CD8-positive, alpha-beta memory T cell (primary cell): ENCODE measurements at places on chromosomes 11 and 22.

DNA sequence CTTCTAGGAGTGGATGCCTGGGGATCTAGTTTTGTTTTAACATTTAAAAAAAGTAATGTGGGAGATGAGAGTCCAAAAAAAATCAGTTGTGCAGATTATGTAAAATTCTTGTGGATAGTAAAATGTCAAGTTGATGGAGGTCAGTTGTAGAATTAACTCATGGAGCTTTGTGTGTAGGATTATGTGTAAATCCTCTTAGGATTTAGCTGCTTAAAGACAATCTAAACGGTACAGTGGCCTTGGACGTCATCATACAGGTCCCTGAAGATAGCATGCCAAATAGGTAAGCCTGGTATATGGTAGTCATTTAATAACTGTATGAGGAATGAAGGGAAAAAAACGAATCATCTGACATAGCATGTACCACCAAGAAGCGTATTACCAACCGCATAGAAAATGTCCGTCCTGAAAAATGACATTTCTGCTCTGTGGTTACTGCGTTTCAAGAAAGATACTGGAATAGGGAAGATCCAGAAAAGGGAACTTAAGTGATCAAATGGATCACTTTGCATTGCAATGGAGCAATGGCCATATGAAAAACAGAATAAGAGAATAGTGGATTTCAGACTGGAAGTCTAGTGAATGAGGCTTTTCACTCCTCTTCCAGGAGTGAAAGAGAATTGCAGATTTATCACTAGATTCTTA, 61.3 kb downstream of the BCL2L13 start:
- H3K27ac ChIP-seq, result no peak overlapping the region
- H3K27me3 ChIP-seq, result no peaks in the 10 kb centered on the region
- peaks cover 8% of the 10 kb centered on the region for H3K36me3 ChIP-seq
- DNase-seq, result no peak

GRCh38 chr11:66159324-66159984, 89.4 kb downstream of the PACS1 start:
- H3K4me3 ChIP-seq, result no peak overlapping the region
- DNase-seq, result no peak
- H3K27me3 ChIP-seq, result no peaks in the 10 kb centered on the region
- peaks cover 24% of the 10 kb centered on the region for H3K4me1 ChIP-seq

GRCh38 chr11:1152316-1153104, 5.2 kb upstream of the MUC5AC start:
- H3K27me3 ChIP-seq, result no peaks in the 10 kb centered on the region
- no peaks in the 10 kb centered on the region for H3K4me1 ChIP-seq
- no peaks in the 10 kb centered on the region for H3K36me3 ChIP-seq
- no peak overlapping the region for H3K27ac ChIP-seq

GRCh38 chr11:44760477-44760872, 33.7 kb downstream of the TSPAN18 start:
- H3K4me3 ChIP-seq, result no peak overlapping the region
- DNase-seq, result no peak
- no peak overlapping the region for H3K27ac ChIP-seq
- H3K27me3 ChIP-seq, result no peaks in the 10 kb centered on the region
- H3K36me3 ChIP-seq, result no peaks in the 10 kb centered on the region

- no peak overlapping the region for H3K4me3 ChIP-seq
- H3K27me3 ChIP-seq, result no peaks in the 10 kb centered on the region
- DNase-seq, result no peak
- H3K4me1 ChIP-seq, result no peaks in the 10 kb centered on the region
Measured at GRCh38 chr11:13999704-14000103, 37.2 kb downstream of the SPON1 start.

- no peaks in the 10 kb centered on the region for H3K27me3 ChIP-seq
- no peak overlapping the region for H3K27ac ChIP-seq
- H3K4me1 ChIP-seq, result peaks cover 13% of the 10 kb centered on the region
- H3K4me3 ChIP-seq, result no peak overlapping the region
- no peak for DNase-seq
- no peaks in the 10 kb centered on the region for H3K36me3 ChIP-seq
Measured at GRCh38 chr11:7509966-7510365, 3.8 kb upstream of the PPFIBP2 start.

- no peaks in the 10 kb centered on the region for H3K27me3 ChIP-seq
- no peaks in the 10 kb centered on the region for H3K36me3 ChIP-seq
- DNase-seq, result no peak
- H3K27ac ChIP-seq, result no peak overlapping the region
- H3K4me3 ChIP-seq, result no peak overlapping the region
- H3K4me1 ChIP-seq, result peaks cover 10% of the 10 kb centered on the region
Measured at GRCh38 chr22:37545703-37546436, 14.4 kb upstream of the CDC42EP1 start.

DNA sequence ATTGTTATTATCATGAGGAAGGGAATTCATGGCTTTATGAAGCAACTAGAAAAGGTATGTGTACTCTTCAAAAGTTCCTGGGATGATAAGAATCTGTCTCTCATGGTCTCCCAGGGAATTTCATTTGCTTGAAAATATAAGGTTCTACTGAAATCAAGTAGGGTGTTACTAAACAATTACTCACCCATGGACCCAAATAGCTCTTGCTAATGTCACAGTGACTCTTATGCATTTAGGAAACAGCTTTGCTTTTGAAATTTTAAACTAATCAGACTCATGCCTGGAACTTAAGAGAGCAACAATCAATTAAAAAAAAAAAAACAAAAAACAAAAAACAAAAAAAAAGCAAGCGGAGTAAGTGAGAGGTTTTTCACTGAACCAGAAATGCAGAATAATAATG, 1546.3 kb upstream of the TENM4 start:
- H3K27me3 ChIP-seq, result no peaks in the 10 kb centered on the region
- no peaks in the 10 kb centered on the region for H3K36me3 ChIP-seq

- no peak overlapping the region for H3K27ac ChIP-seq
- no peaks in the 10 kb centered on the region for H3K4me1 ChIP-seq
- no peak for DNase-seq
- no peaks in the 10 kb centered on the region for H3K36me3 ChIP-seq
- H3K27me3 ChIP-seq, result no peaks in the 10 kb centered on the region
Measured at GRCh38 chr11:24714601-24715000, 217.7 kb downstream of the LUZP2 start.

GRCh38 chr11:122116591-122116990, 576 bp upstream of the BLID start:
- no peaks in the 10 kb centered on the region for H3K4me1 ChIP-seq
- no peak overlapping the region for H3K4me3 ChIP-seq
- no peaks in the 10 kb centered on the region for H3K27me3 ChIP-seq
- DNase-seq, result no peak
- H3K27ac ChIP-seq, result no peak overlapping the region

- peak overlapping the region; percentile 30 for H3K27ac ChIP-seq
- no peaks in the 10 kb centered on the region for H3K27me3 ChIP-seq
- DNase-seq, result no peak
- peaks cover 16% of the 10 kb centered on the region for H3K4me1 ChIP-seq
- H3K4me3 ChIP-seq, result peak overlapping the region; percentile 58
Measured at GRCh38 chr11:130070846-130071200, 1.1 kb downstream of the APLP2 start.

DNA sequence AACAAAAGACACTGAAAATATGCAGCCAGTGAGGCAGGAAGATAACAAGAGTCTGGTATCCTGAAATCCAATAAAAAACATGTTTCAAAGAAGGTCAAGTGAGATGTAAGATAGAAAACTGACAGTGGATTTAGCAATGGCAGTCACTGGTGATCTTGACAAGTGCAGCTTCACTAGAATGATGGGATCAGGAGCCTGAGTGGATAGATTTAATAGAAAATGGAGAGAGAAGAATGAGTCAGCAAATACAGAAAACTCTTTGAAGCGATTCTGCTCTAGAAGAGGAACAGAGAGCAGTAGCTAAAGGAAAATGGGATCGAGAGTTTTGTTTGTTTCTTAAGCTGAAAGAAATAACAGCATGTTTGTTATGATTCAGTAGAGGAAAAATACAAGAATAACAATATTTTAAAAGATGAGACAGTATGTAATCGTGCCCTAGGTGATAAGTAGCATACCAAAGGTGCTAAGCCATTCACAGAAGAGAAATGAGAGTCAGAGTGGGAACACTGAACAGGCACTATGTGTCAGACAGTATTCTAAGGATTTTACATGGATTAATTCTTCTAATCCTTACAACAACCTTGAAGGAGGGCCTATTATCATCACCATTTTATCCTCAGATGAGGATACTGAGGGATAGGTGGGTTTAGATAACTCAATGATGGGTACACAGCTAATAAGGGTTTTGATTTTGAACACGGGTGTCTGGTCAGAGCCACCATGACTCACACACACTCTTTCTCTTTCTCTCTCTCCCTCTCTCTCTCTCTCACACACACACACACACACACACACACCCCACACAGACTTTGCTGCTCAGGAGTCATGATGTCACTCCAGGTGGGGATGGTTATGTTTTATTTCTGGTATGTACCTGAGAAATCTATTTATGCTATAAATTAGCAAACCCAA, 36.3 kb downstream of the MRE11 start:
- H3K27ac ChIP-seq, result no peak overlapping the region
- no peaks in the 10 kb centered on the region for H3K36me3 ChIP-seq
- H3K4me1 ChIP-seq, result no peaks in the 10 kb centered on the region
- H3K4me3 ChIP-seq, result no peak overlapping the region

DNA sequence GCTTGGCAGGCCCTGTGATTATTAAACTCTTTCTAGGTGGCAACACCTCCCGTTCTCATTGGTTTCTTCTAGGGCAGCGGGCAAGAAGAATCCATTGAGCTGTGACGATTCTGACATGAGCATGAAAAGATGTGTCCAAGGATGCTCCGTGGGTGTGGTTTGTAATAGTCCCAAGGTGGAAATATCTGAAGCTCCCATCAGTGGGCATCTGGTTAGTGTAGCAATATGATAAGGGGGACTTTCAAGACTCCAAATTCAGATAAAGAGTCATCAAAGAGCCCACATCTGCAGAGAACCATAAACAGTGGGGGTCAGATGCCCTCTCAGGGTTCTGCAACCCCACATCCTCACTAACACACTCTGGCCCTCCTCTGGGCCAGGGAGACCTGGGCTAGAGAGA, 42.6 kb downstream of the TST start:
- no peaks in the 10 kb centered on the region for H3K27me3 ChIP-seq
- H3K27ac ChIP-seq, result no peak overlapping the region
- peaks cover 11% of the 10 kb centered on the region for H3K4me1 ChIP-seq

DNA sequence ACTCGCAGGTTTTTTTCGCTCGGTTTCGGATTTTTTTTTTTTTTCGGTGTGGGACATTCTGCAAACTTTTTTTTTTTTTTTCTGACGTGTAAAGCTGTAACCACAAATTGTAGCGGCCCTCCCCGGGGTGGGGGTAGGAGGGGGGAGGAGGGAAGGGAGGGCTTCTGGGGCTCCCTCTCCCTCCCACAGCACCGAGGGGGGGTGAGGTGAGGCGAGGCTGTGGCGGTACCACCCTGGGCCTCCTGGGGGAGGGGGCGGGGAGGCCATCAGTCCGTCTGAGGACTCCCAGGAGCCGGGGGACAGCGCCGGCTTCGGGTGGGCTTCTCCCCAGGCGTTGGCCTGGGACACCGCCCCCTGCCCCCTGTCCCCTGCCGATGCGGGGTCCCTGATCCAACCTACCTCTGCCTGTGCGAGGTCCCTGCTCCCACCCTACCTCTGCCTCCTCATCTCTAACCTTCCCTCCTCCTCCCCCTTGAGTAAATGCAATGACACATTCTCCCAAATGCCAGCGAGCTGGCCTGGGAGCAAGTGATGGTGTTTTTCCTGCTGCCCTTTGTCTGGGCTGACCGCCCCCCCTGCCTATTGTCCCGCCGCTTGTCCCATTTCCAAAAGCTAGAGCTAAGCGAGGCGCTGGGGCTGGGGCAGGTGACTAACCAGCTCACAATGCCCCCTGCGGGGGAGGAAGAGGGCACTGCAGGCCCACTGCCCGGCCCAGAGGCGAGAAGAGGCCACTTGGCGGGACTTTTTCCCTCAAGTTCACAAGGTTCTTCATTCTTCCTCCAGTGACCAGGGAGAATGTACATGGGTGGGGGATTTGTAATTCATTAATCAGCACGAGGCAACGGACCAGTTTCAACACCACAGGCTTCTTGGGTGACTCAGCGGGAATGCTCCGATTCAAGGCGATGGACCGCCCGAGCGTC, 511 bp upstream of the CLCF1 start:
- peak overlapping the region; percentile 79 for H3K27ac ChIP-seq
- peak overlapping the region; percentile 53 for H3K4me3 ChIP-seq
- DNase-seq, result peak; percentile 96
- H3K36me3 ChIP-seq, result no peaks in the 10 kb centered on the region
- H3K27me3 ChIP-seq, result peaks cover 3% of the 10 kb centered on the region
- peaks cover 49% of the 10 kb centered on the region for H3K4me1 ChIP-seq

GRCh38 chr11:72245263-72245816, 1.4 kb upstream of the PHOX2A start:
- no peak for DNase-seq
- H3K4me1 ChIP-seq, result peaks cover 7% of the 10 kb centered on the region
- H3K27me3 ChIP-seq, result peaks cover 52% of the 10 kb centered on the region
- H3K27ac ChIP-seq, result no peak overlapping the region

GRCh38 chr11:112113539-112114457, 27.1 kb downstream of the SDHD start:
- H3K36me3 ChIP-seq, result no peaks in the 10 kb centered on the region
- H3K4me1 ChIP-seq, result no peaks in the 10 kb centered on the region
- no peak for DNase-seq
- H3K27me3 ChIP-seq, result no peaks in the 10 kb centered on the region
- H3K27ac ChIP-seq, result no peak overlapping the region

GRCh38 chr22:22088658-22089458, 106.3 kb upstream of the TOP3B start:
- H3K4me1 ChIP-seq, result no peaks in the 10 kb centered on the region
- no peak overlapping the region for H3K4me3 ChIP-seq
- H3K27me3 ChIP-seq, result peaks cover 8% of the 10 kb centered on the region
- H3K36me3 ChIP-seq, result no peaks in the 10 kb centered on the region
- no peak for DNase-seq
- H3K27ac ChIP-seq, result no peak overlapping the region

DNA sequence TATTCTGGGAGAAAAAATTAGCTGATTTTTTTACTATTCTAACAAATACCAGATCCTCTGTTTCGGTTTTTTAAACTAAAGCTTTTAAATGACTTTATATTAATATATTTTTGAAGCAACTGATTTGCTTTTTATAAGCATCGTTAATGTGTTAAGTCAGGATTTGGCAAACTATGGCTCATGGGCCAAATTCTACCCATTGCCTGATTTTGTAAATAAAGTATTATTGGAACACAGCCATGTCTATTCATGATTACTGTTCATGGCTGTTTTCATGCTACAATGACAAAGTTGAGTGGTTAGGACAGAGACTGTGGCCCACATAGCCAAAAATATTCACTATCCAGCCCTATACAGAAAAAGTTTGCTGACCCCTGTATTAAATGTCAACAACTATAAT, 29.6 kb downstream of the BTBD10 start:
- no peak overlapping the region for H3K4me3 ChIP-seq
- no peaks in the 10 kb centered on the region for H3K27me3 ChIP-seq
- no peaks in the 10 kb centered on the region for H3K36me3 ChIP-seq
- H3K27ac ChIP-seq, result no peak overlapping the region
